Fibroblast of skin of left biceps (primary cell): ENCODE measurements at places on chromosomes 1 and 21.
A peak's percentile ranks its signal among the peaks of the same experiment; 100 is the strongest.

- DNase-seq: no peak
Observed at GRCh38 chr1:218388591-218388990, 43.5 kb downstream of the TGFB2 start.

- no peak for DNase-seq
Observed at GRCh38 chr21:43731476-43731875, 12.5 kb downstream of the PDXK start.

GRCh38 chr1:193462629-193463320 lies 276.4 kb upstream of the B3GALT2 start:
- no peak for DNase-seq

DNA sequence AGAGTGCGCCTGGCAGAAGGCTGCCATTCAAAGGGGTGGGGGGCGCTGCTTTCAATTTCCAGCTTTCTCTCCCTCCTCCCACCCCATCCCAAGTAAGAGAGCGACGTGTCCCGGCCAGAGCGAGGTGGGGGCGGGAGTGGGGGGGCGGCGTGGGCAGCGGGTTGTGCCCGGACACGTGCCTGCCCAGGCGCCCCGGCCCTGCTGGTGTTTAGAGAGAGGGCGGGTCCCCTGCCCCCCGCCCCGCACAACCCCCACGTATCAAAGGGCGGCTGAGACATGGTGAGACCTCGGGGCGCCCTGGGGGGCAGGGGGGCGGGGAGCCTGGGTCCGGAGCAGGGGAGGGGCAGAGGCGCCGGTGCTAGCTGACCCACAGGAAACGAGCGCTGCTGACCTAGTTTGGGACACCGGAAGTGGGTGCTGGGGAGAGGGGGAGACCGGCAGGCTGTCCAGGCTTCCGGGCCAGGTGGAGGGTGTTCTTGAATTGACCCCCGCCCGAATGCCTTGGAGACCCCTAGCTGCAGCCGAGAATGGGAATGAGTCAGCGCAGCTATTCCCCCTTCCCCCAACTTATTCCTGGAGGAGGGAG lies 1.3 kb downstream of the ZBTB7B start:
- DNase-seq: no peak

GRCh38 chr1:111702504-111703050 lies 36.6 kb downstream of the INKA2 start:
- no peak for DNase-seq

GRCh38 chr1:205279986-205280385 lies 41.6 kb downstream of the NUAK2 start:
- DNase-seq: no peak

GRCh38 chr1:200302192-200302920 lies 107.5 kb downstream of the ZNF281 start:
- DNase-seq: no peak

GRCh38 chr1:115302390-115302961 lies 35.6 kb downstream of the NGF start:
- peak; percentile 89 for DNase-seq

DNA sequence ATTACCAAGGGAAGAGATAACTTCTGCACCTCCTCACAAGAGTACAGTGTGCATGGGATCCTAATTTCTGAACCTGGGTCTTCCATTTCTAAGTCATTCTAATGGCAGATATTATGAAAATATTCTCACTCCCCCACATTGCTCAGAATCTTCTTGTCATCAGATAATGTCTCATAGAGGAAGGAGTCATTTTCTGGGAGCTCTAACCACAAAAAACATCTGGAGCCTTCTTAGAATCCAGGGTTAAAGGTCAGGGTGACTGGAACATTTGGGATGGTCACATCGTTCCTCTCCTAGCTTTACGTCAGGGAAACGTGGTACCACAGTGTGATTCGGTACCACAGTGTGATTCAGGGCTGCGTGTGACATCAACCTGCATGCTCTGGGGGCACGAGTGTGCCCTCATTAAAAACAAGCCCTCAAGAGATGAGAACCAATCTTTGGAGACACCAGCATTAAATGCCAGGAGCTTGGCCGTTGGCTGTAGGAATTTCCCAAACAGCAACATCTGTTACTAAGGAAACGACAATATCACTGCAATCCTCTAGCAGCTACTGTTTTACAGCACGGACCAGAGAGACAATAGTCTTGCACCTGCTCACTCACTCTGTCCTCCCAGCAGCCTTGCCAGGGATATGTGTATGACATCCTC lies 179.1 kb downstream of the PSMG1 start:
- DNase-seq: no peak

DNA sequence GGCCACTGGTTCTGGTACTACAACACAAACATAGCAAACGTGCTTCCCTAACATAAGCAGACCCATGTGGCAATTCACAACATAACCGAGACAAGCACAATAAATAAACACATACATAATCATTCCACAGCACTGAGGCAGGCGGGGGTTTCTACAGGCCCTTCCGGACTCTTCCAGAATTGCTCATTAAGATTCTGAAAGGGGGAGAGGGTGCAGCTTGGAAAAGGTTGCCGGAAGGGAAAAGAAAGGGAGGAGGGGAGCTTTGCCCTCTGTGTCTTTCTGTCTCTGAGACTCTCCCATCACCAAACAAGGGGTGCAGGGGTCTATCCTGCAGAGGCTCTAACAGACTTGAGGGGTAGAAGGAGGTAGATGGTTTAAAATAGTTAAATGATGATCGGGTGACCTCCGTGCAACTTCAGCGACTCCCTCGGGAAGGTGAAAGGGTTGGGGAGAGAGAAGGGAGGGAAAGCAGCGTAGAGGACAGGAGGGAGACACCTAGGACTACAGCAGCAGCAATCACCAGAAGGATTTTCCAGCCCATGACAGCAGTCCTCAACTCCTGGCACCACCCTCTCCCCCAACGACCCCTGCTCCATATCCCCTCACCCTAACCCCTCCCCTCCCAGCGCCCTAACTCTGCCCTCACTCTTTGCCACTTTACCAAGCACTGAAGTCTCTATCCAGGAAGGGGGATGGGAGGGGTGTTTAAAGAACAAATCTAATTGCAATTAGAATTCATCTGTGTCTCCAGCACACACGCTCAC lies 365.5 kb upstream of the ESRRG start:
- no peak for DNase-seq

DNA sequence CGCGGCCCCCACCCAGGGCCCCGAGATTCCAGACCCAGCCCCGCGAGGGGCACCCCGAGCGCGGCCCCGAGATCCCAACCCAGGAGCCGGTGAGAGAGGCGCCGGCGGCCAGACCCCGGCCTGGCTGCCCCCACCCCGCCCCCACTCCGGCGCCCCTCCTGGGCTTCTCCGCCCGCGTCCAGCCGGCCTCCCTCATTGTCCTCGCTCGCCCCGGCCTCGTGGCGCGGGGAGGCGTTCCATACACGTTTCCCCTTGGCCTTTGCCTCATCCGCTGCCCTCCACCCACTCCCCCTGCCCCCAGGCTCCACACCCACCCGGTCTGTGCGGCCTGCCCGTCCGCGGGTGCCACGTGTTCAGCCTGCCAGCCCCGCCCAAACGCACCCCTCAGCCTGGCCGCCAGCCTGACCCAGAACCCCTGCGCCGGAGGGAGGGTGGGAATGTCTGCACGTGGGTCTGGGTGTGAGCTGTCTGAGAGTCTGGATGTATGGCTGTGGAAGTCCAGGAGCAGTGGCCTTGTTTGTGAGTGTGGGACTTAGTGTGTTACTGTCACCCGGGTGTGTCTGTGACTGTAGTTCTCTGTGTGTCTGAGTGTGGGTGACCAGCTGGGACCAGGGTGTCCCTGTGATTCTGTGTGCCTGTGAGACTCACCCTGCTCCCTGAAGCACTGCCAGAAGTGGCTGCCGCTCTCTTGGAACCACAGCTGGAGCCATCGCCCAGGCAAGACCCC lies 681 bp downstream of the B4GALT2 start:
- DNase-seq: no peak

DNA sequence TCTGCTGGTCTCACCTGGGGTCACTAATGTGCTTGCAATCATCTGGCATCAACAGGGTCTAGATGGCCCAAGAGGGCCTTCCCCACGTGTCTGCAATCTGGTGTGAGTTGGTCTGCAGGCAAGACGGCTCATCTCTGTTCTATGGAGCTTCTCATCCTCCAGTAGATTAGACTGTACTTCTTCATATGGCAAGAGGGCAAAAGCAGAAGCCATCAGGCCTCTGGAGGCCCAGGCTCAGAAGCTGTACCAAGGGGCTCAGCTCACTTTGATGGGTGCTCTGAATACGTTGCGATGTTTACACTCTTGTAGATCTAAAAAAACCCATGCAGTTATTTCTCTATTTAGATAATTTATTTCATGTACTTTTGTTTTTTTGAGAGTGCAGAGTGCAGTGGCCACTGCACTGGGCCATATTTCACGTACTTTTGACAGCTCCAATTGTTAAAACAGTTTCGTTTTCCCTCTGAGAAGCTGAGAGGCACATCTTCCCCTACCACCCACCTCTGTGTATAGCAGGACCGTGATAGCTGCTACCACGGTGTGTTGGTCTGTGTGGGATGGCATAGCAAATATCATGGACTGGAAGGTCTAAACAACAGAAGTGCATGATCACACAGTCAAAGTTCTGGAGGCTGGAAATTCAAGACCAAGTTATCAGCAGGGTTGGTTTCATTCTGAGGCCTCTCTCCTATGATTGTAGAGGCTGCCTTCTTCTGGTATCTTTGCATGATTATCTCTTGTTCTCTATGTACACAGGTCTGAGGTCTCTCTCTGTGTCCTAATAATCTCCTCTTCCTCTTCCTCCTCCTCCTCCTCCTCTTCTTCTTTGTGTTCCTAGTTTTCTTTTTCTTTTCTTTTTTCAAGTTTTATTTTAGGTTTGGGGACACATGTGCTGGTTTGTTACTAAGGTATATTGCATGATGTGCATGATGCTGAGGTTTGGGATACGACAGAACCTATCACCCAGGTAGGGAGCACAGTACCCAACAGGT lies 17.0 kb downstream of the CITED4 start:
- no peak for DNase-seq

GRCh38 chr21:29708401-29708800 lies 231.4 kb downstream of the GRIK1 start:
- DNase-seq: no peak

- no peak for DNase-seq
Observed at GRCh38 chr1:223224465-223224864, 81.4 kb upstream of the TLR5 start.

- DNase-seq: no peak
Observed at GRCh38 chr1:6208723-6209660, 3.1 kb downstream of the RNF207 start.

DNA sequence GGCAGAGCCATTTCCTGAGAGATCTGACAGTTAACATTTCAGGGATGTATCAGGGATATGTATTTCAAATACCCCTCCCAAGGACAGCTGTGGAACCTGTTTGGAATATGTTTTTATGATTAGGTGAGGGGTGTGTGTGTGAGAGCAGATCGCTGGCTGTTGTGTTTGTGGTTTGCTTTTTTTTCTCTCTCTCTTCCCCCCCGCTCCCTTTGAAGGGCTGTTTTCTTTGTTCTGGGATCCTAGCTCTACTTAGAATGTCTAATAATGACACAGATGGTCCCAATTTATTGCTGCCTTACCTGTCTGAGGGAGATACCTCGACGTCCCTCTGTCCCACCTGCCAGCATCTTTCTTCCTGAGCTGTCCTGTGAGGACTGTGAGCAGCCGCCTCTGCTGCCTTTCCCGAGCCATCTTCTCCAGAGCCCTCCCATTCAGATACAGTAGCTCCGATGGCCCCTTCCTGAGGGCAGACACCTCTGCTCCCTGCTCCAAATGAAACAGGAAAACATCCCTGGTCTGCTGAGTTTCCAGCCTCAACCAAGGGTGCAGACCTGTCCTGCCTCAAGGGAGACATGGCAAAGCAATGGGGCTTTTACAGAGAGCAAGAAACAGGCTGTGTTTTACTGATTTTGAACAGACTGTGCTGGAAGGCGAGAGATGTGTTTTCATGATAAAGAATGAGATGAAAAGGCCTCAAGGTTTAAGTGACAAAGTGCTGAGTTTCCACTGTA lies 138.0 kb upstream of the TNR start:
- no peak for DNase-seq

- DNase-seq: no peak
Observed at GRCh38 chr1:207316622-207317391, 4.7 kb upstream of the CD55 start.

DNA sequence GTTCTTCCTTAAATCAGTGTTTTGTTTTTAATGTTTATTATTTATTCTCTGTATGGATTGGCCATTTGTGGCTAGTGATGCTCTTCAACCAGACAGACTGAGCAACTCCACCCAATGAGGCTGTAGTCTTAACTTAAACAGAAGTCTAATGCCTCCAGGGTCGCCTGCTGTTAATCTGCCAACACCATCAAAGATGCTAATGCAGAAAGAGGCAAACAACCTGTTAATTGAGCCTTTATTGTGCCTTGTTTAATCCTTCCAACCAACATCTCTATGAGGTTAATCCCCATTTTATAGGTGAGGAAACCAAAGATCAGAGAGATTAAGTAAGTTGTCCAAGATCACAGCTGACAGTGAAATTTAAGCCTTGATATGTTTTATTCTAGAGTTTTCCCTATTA lies 79.4 kb upstream of the SSX2IP start:
- DNase-seq: no peak

GRCh38 chr1:199173356-199173755 lies 534.5 kb downstream of the PTPRC start:
- DNase-seq: no peak

DNA sequence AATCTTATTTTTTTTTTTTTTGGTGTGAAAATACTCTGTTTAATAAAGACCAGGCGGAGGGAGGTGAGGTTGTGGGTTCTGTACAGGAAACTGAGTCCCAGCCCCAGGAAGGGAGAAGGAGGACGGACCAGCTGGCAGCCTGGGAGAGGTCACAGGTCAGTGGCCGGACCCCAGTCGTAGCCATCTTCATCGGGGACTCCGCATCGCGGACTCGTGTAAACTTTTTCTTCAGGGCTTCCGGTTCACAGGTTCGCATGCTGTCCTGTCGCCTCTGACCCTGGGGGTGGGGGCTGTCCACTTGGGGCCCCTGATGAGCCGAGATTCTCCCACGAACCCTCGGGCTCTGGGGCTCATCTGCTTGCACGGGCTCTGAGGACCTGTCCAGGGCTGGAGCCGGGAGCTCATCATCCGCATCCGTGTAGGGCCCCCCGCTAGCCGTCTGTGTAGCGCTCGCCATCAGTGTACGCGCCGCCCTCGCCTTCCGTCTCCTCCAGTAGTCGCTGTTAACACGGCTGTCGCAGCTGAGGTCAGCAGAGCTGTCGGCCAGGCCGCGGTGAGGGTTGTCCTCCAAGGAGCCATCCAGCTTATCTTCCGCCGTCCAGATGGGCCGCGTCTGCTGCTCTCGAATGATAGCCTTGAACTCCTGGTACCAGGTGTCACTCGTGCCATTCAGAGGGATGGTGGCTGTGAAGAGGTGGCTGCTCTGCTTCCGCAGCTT lies 975.7 kb upstream of the PRMT6 start:
- no peak for DNase-seq

DNA sequence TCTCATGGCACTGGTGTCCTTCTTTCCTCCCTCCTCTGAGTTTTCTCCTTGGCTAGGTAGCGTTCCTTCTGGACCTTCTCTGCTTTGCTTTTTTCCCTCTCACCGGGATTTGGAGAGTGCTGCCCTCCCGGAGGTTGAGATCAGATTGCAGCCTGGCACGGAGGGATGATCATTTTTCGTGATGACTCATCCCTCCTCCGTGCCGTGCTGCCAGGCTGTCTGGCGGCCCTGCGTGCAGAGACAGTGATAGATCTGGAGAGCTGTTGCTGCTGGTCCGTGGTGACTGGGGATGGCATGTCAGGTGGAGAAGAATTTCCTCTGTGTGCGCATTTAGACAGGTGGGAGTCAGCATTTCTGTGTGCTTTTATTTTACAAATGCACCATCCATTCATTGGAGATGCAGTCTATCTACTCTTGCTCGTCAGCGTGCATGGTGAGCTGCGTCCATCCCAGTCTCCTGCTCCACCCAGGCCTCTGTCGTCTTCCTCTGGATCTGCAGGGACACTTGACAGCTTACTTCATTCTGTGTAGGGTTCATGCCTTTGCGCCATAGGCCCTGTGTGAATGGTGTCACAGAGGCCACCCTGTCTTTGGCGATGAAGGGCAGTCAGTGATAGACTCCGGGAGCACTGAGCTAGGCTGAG lies 104.4 kb downstream of the PCBP3 start:
- no peak for DNase-seq
